Progenitor cell of endocrine pancreas (in vitro differentiated cells): ENCODE measurements at places on chromosomes 5 and 9.

- DNase-seq = no peak
- H3K27me3 ChIP-seq = no peaks in the 10 kb centered on the region
- H3K4me1 ChIP-seq = peaks cover 11% of the 10 kb centered on the region
These were observed 296.7 kb downstream of the ARL15 start for GRCh38 chr5:54013556-54014194.

DNA sequence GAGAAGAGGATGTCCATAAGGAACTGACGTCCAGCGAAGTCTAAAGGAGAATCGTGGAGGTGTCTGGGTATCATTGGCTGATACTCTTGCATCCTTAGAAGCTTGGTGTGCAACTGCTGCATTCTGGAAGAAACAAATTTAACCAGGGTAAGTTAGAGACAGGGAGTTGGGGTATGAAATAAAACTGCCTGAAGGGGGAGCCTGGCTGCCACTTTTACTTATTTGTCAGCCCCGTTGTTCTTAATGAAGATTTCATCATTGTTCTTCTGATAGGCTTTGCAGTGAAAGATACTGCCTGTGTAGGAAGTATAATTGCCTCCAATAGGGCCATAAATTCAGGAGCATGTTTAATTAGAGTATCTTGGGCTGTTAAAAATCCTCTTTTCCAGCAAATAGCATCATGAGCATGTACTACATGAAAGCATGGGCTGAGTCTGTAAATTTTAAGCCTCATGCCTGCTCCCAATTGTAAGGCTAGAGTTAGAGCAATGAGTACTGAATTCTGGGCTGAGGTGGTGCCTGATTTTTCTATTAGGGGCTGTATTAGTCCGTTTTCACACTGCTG is 1264.5 kb upstream of the ACO1 start:
- DNase-seq = no peak
- peaks cover 5% of the 10 kb centered on the region for H3K36me3 ChIP-seq
- H3K27ac ChIP-seq = no peak overlapping the region
- no peaks in the 10 kb centered on the region for H3K4me1 ChIP-seq

DNA sequence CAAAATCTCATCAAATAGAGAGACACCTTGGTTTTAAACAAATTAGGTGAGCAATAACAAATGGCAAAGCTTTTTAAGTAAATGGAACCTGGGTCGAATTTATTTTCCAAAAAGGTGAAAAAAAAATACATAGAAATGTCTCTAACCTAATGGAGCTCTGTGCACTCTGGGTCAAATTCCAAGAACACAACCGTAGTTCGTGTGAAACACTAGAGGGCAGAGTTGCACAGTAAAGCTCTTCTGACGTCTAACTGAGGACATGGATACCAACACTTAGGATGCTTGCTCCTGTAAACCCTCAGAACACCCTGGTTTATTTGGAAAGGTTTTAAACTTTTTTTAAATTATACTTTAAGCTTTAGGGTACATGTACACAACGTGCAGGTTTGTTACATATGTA is 18.9 kb downstream of the MARCHF11 start:
- H3K4me1 ChIP-seq = no peaks in the 10 kb centered on the region
- H3K4me3 ChIP-seq = no peak overlapping the region
- no peaks in the 10 kb centered on the region for H3K27me3 ChIP-seq
- no peaks in the 10 kb centered on the region for H3K36me3 ChIP-seq

DNA sequence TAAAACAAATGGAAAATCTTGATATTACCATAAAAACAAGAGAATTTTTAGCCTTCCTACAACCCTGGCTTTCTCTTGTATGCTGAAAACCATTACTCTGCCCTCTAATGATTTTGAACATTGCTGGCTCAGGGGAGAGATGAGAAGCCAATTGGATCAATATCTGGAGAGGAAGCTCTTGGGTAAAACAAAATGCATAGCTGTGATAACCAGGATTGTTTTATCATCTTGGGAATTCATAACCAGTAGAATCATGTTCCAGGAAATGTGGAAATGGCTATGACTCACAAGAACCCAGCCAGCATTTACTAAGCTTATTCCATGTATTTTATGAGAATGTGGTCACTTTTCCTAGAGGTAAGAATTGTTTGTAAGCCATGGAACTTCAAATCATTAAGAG is 51.1 kb upstream of the CTNND2 start:
- no peaks in the 10 kb centered on the region for H3K36me3 ChIP-seq
- no peak overlapping the region for H3K4me3 ChIP-seq
- H3K27ac ChIP-seq = no peak overlapping the region
- DNase-seq = no peak
- H3K4me1 ChIP-seq = no peaks in the 10 kb centered on the region
- no peaks in the 10 kb centered on the region for H3K27me3 ChIP-seq

DNA sequence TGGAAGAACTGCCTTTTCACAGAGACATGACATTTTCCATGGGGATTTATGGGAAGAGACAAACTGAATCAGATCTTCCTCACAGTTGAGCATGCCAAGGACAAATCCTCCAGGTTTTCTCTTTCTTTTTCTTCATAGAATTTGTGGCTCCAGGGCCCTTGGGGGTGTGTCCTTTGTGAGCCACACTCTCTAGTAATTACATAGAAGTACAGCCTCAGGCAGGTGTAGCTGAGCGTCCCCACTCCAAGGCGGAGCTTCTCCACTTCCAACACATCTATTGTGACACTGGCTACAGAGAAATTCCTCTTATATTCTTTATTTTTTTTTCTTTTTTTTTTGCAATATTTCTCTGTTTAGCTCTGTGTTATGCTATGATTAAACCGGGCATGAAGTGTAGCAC is 420.5 kb upstream of the CD180 start:
- H3K4me1 ChIP-seq = peaks cover 10% of the 10 kb centered on the region
- no peaks in the 10 kb centered on the region for H3K36me3 ChIP-seq
- H3K27me3 ChIP-seq = no peaks in the 10 kb centered on the region

DNA sequence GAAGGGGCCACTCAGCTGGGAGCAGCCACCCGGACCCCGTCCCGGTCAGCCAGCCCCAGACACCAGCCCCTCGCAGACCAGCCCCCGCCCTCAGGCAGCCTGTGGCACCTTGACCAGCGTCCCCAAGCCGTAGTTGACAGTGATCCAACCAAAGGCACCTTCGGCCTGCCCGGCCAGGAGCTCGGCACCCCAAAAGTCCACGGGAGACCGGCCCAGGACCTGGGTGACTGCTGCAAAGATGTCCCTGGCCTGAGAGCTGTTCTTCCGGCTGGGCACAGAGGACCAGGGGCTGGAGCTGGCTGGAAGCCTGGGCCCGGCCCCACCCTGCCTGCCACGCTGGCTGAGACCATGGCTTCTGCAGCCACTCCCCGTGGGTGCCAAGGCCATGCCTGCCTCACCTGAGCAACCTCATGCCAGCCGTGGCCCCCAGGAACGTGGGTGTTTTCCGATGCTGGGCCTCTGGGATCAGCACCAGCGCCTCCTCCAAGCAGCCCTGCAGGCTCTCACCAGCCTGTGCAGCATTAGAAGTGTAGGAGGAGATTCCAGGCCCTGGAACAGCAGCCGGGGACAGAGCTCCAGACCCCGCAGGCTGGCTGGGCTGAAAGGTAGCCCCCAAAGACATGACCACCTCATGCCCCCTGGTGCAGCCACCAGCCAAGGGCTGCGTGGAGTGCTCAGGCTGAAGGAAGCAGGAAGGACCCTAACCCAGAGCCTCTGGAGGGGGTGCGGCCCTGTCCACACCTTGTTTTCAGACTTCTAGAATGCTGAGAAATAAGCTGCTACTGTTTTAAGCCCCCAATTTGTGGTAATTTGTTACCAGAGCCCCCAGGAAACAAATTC is 4.2 kb downstream of the ENTPD8 start:
- DNase-seq = peak; percentile 9
- no peak overlapping the region for H3K27ac ChIP-seq
- peaks cover 3% of the 10 kb centered on the region for H3K4me1 ChIP-seq
- H3K4me3 ChIP-seq = no peak overlapping the region
- peaks cover 1% of the 10 kb centered on the region for H3K27me3 ChIP-seq

- no peak for DNase-seq
- H3K27me3 ChIP-seq = peaks cover 14% of the 10 kb centered on the region
- no peak overlapping the region for H3K27ac ChIP-seq
- no peak overlapping the region for H3K4me3 ChIP-seq
- H3K4me1 ChIP-seq = peaks cover 8% of the 10 kb centered on the region
These were observed 129.7 kb upstream of the MAP3K1 start for GRCh38 chr5:56685503-56686217.

DNA sequence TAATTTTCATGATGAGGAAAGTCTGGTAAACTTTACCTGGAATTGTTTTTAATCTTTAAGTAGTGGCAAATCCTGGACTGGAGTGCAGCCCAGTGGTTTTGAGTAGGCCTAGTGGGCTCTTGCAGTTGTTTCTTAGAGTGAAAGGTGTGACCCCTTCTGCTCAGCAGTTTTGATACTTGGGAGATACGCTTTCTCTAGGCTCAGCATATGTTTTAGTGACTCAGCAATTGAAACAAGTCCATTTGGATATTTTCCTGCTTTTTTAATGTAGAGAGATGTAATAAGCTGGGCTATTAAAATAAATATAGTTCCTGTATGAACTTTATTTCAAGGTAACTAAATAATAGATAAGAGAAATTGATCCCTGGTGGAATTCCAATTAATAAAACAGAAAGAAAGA is 6.0 kb downstream of the POLR3G start:
- DNase-seq = no peak
- H3K27ac ChIP-seq = no peak overlapping the region

GRCh38 chr9:92564504-92564903 is 28.7 kb upstream of the ECM2 start:
- H3K4me1 ChIP-seq = no peaks in the 10 kb centered on the region
- no peaks in the 10 kb centered on the region for H3K36me3 ChIP-seq
- DNase-seq = no peak
- no peak overlapping the region for H3K27ac ChIP-seq
- H3K4me3 ChIP-seq = no peak overlapping the region

DNA sequence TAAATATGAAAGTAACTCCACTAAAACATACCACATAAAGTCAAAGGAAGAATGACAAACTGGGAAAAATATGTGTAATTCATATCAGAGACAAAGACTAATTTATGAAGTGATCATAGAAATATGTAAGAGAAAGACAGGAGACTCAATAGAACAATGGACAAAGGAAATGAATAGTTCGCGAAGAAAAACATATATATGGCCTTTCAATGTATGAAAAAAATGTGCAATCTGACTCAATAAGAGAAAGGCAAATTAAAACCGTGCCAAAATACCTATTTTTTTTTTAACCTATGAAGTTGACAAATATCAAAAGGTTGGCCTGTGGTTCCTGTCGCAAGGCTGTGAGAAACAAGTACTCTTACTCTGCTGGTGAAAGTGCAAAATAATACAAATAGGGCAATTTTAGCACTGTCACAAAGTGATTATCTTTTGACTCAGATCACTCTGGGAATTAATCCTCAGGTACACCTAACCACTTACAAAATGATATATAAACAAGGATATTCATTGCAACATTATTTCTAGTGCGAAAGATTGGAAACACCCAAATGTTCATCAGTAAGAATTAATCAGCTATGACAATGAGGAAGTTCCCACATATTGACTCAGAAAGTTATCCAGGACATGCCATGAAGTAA is 3.7 kb downstream of the C9 start:
- peaks cover 2% of the 10 kb centered on the region for H3K4me1 ChIP-seq
- no peak for DNase-seq
- H3K27ac ChIP-seq = no peak overlapping the region
- H3K4me3 ChIP-seq = no peak overlapping the region

DNA sequence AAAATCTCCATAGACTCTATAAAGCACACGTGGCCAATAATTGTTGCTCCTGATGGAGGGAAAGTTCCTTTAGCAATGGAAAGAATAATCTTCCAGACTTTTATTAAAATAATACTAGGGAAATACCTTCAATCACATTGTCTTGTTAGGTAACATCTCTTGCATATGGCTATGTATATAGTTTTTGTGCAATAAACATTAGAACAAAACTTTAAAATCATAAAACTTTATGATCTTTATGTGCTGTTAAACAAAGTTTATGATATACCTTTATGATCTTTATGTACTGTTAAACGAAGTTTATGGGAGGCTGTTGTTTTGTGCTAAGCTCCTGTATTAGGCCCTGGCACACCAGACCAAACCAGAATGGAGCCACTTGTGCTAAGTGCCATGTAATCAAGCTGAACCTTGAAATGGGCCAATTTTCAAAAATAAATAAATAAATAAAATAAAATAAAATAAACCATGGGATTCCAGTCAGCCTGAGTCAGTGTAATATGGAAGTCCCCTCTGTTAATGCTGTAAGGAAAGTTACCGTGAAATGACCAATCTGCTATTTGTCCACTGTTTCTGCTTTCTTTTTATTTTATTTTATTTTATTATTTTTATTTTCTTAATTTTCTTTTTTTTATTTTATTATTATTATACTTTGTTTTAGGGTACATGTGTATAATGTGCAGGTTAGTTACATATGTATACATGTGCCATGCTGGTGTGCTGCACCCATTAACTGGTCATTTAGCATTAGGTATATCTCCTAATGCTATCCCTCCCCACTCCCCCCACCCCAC is 431.3 kb downstream of the SPATA31D1 start:
- no peak for DNase-seq
- no peaks in the 10 kb centered on the region for H3K27me3 ChIP-seq
- no peaks in the 10 kb centered on the region for H3K36me3 ChIP-seq
- no peak overlapping the region for H3K4me3 ChIP-seq

- H3K4me3 ChIP-seq = no peak overlapping the region
- no peak overlapping the region for H3K27ac ChIP-seq
These were observed 230.3 kb downstream of the AUH start for GRCh38 chr9:91131433-91131839.

DNA sequence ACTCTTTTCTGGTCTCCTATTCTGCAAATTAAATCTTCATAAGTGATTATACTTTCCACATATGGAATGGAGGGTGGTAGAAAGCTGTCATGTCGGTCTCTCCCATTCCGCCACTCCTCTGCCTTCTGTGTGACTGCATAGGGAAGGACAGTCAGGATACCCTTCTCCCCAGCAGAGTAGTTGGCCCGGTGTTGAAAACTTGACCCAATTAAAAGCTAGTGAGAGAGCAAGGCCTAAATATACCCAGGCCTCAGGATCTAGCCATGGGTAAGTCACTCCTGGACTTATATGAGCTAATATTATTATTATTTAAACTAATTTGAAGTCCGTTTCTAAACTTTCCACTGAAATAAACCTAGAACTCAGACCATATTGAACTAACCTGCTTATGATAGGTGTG is 194.8 kb downstream of the TSSK1B start:
- peaks cover 1% of the 10 kb centered on the region for H3K36me3 ChIP-seq
- no peaks in the 10 kb centered on the region for H3K27me3 ChIP-seq
- H3K4me3 ChIP-seq = no peak overlapping the region
- no peak overlapping the region for H3K27ac ChIP-seq
- no peak for DNase-seq

- DNase-seq = no peak
- H3K36me3 ChIP-seq = peaks cover 19% of the 10 kb centered on the region
- H3K4me3 ChIP-seq = no peak overlapping the region
These were observed 85.0 kb upstream of the RARS1 start for GRCh38 chr5:168401226-168401625.
